Stimulated activated CD4-positive, alpha-beta T cell treated with anti-CD3 and anti-CD28 coated beads, Interleukin-4, amount 100 ng/mL, for 4 hours (primary cell): ENCODE measurements at places on chromosomes 12 and 14.

DNA sequence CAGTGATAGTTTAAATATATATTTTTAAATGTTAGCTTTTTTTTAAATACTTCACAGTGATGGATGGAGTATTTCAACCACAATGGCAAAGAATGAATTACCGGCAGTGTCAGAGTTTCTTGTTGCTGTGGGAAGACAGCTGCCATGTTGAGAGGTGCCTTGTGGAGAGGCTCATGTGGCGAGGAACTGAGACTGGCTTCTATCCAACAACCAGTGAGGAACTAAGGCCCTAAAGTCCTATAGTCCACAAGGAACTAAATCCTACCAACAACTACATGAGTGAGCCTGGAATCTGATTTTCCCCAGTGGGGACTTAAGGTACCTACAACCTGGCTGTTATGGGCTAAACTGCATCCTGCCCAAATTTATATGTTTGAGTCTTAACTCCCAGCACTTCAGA lies 220.2 kb upstream of the PLEKHG7 start:
- no peak for DNase-seq

- no peak for DNase-seq
Observed at GRCh38 chr12:1869145-1869544, 48.8 kb downstream of the LRTM2 start.

DNA sequence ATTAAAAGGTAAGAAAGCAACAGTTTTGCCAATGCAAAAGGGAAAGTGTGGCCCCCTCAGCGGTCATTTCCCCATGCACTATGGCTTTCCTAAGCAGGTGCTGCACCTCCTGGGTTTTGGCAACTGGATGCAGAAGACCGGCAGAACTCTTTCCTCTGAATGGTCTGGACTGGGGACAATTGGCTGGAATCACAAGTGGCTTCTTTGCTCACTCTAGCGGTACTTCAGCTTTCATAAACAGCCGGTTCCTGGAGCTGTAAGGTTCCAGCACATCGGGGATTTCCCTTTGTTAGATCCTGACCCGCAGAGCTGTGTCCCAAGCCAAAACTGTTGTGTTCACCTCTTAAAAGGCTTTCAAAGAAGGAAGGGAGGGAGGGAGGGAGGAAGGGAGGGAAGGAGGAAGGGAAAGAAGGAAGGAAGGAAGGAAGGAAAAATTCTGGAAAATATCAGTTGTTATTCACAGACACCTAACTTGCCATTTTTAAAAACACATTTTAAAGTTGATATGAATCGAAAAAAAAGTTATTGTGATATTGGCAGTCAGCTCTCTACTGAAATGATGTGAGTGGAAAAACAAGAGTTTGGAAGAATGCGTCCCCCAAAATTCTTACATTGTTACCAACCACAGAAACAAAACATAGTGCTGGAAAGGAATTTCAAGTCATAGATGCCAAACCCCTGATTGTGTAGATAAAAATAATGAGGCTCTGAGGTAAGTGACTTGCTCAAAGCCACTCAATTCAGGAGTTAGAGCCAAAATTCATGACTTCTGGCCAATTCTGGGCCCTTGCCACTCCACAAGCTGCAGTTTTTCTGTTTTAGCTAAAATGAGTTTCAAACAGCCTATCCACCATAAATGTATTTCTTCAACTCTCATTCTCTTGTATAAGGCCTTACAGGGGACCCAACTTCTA lies 220.6 kb upstream of the HMGA2 start:
- no peak for DNase-seq

GRCh38 chr12:26293612-26294011 lies 98.2 kb downstream of the SSPN start:
- DNase-seq, result no peak

GRCh38 chr12:124094188-124094587 lies 121.2 kb downstream of the ZNF664 start:
- DNase-seq, result no peak

DNA sequence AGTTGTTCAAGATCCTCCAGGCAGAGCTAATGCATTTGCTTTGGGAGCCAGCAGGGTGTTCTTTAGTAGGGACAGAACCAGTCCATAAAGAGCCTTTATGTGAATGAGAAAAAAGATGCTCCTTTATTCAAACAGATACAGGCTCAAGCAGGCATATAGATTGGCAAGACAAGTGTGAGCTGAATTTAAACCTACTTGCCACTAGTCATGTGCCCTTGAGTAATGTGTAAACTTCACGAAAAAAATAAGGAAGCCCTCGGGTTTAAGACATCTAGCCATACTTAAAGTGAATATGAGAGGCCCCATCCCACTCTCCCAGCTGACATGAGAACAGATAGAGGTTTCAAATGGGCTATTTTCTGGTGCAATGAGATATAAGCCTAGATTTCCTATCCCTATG lies 43.1 kb upstream of the STRAP start:
- DNase-seq, result no peak

DNA sequence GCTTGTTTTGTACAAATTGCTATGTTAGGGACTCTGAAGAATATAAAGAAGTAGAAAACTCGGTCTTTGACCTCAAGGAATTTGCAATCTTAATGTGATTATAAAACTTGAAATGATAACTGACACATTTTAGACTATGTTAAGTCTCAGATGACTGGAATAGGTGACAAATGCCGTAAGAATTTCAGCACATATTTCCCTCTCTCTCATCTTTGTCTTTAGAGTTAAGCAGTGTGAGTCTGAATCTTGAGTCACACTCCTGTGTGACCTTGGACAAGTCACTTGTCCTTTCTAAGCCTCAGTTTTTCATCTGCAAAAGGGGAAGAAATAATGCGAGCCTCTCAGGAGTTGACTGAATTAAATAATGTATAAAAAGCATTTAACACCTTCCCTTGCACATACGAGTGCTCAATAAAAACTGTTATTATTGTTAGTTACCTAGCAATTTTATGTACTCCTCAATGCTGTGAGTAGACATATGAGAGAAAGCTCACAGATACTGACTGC lies 103.7 kb downstream of the DYRK2 start:
- no peak for DNase-seq

- no peak for DNase-seq
Observed at GRCh38 chr12:3417937-3418462, 73.0 kb upstream of the PRMT8 start.

GRCh38 chr12:93378998-93379325 lies 1.2 kb downstream of the NUDT4 start:
- DNase-seq, result no peak

DNA sequence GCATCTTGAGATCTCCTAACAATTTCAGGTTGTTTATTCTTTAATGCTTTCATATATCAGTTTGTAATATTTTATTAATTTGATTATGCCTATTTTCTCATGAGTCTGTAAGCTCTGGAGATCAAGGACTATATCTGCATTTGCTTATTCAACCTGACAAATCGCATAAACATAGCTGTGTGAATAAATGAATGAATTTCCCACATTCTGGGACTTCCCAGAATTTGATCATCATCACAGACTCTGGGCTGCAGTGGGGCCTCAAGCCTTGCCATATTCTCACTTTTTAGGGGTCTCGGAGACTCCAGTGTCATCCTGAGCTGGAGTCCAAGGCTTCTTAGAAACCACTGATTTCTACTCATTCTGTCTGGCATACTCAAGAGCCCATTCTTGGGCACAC lies 180.5 kb downstream of the DAD1 start:
- no peak for DNase-seq

GRCh38 chr12:38162708-38163441 lies 153.7 kb upstream of the ALG10B start:
- no peak for DNase-seq

- DNase-seq, result no peak
Observed at GRCh38 chr12:111155521-111155920, 213.4 kb downstream of the PHETA1 start.

- DNase-seq, result no peak
Observed at GRCh38 chr12:69994724-69995173, 169.7 kb downstream of the MYRFL start.

DNA sequence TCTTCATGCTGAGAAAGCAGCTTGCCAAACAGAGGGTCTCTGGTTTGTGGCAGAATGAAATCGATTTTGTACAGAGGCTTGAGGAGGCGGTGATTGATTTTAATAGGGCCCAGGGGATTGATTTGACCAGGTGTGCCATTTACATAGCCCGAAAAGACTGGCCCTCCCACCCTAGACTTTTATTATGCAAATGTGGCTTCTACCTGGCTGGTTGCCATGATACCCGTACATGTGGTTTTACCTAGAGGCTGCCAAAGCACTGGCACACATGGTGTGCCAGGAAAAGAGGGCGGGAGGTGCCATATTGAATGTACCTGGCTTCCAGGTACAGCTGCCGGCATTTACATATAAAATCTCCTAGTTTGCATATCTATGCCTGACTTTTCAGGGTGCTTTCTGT lies 18.0 kb upstream of the GUCY2C start:
- DNase-seq, result no peak

DNA sequence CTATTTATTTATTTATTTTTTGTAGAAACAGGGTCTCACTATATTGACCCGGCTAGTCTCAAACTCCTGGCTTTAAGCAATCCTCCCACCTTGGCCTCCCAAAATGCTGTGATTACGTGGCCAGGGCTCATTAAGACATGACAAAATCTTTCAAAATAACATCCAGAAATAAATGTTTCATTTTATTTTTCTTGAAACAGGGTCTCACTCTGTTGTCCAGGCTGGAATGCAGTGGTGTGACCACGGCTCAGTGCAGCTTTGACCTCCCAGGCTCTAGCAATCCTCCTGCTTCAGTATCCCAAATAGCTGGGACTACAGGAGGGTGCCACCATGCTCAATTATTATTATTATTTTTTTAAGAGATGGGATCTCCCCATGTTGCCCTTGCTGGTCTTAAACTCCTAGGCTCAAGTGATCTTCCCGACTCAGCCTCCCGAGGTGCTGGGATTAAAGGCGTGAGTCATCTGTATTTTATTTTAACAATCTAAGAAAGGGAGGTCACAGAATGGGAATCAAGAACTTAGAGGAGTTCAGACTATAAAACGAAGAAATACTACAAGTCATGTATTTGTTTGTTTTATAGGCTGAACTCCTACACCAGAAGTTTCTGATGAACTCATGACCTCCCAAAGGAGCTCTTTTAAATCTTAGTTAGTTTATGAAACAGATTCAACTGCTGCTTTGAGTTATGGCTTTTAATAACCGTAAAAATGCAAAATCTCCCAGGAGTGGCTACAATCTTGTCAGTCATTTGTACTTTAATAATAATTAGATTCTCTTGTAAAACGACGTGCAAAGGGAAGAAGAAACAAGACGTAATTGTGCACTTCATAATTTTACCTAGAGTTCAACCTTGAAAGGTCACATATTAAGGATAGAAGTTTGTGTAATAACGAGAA lies 2.1 kb upstream of the TMEM263 start:
- no peak for DNase-seq

DNA sequence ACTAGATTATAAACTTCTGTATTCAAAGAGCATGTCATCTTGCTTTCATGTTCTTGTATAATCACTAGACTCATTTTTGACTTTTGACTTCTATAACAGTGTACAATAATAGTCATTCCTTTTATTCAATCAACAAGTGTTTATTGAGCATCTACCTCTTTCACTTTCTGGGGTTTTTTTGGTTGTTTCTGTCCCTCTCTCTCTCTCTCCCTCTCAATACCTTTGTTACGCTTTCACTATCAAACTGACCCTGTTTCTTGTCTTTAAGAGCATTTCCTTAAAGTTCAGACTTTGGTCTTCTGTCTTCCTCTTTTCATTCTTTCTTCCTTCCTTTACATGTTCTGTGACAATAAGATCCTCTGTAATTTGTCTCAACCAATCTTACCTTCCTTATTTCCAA lies 49.5 kb downstream of the GPR137C start:
- DNase-seq, result no peak

- DNase-seq, result no peak
Observed at GRCh38 chr12:130424858-130425697, 87.4 kb downstream of the PIWIL1 start.

GRCh38 chr12:127165567-127166392 lies 1101.2 kb upstream of the TMEM132C start:
- DNase-seq, result peak; percentile 86

- DNase-seq, result no peak
Observed at GRCh38 chr14:54567224-54567638, 303 bp downstream of the SAMD4A start.

DNA sequence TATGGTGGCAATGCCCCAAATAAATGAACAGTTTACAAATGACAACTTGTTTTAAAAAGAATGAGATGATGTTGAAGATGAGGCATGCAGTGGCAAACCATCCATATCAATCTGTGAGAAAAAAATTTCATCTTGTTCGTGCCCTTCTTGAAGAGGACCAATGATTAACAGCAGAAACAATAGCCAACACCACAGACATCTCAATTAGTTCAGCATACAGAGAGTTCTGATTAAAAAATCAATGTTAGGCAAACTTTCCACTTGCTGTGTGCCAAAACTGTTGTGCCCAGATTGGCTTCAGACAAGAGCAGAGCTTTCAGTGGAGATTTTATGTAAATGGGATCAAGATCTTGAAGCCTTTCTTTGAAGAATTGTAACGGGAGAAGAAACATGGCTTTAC lies 329.9 kb downstream of the BMP4 start:
- no peak for DNase-seq

DNA sequence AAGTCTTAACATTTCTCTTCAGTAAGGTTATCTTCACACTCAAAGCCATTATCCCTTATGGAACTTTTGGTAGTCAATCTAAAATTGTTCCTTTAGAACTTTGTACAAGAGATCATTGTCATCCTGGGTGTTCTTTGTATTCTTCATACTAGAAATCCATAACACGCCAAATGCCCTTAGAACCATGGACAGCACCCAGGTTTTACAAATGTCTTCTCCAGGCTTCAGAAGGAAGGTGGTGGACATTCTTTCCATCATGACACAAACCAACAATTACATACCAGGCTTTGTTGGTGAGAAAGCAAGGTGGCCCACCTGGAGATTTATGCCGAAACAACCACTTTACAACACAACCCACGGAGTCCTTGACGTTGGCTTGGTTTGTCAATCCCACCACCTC lies 365.6 kb upstream of the TBX3 start:
- DNase-seq, result no peak

DNA sequence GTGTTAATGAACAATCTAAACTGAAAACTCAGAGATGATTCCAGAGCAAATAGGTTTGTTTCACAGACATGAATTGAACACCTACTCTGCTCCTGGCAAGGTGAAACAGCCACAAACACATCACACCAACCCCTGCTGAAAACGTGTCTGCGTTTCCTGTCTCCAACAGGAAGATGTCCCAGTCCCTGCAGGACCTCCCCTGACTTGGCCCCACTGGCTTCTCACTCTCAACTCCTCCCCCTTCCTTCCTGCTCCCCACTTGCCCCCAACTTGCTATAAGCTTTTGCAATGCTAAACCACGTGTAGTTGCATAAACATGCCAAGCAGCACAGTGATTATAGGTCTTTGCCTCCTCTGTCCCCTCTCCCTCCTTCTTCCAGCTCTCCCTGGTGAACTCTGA lies 567.6 kb downstream of the BCL11B start:
- peak; percentile 15 for DNase-seq
